ENCODE measurements at places on chromosomes 2 and 18. TPM values are rescaled to one million over a fixed set of nuclear protein-coding genes. Genes with fewer than 3 reads are reported as not detected.

GRCh38 chr2:41932241-41933045, 115.4 kb upstream of the PKDCC start:
- H3K27ac ChIP-seq = peak overlapping the region; percentile 44
- DNase-seq = peak; percentile 80
- peaks cover 74% of the 10 kb centered on the region for H3K4me1 ChIP-seq
- H3K4me3 ChIP-seq = no peak overlapping the region
- no peaks in the 10 kb centered on the region for H3K36me3 ChIP-seq
- no peaks in the 10 kb centered on the region for H3K27me3 ChIP-seq

DNA sequence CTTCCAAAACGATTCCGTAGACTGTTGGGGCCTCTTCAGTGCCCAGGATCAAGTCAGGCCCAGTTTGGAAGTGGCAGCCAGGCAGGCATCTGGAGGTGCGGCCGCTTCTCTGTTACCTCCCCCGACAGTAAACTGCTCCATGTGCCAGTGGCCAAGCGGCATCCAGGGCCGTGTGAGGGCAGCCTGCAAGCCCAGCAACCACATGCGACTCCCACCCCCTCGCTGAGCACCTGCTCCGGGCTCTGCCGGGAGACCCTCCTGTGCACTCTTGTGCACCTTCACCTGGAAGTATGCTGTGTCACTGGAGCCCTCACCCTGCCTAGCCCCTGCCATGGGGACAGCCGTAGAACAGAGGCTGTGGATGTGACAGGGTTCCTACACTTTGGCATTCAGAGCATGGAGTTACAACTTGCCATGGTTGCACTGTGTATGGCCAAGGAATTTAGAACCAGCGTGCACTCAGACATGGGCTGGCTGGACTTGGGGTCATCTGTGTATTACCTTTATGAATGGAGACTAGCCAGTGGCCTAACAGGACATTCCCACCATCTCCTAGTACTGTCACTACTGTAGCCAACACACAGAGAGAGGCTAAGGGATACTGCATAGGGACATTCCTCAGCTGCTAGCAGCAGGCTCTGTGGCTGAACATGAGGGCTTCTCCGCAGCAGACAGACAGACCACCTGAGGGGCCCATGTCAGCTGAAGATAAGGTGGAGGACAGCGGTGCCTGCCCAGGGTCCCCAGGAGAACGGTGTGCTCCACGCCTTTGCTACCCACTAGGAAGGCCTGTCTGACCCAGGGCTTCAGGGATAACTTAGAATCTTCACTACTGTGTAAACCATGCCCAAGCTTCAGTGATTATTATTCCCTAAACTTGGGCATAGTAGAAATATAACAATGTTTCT, 25.0 kb upstream of the FAHD2A start:
- no peaks in the 10 kb centered on the region for H3K36me3 ChIP-seq
- no peaks in the 10 kb centered on the region for H3K27me3 ChIP-seq
- H3K27ac ChIP-seq = no peak overlapping the region
- peak; percentile 9 for DNase-seq

- H3K36me3 ChIP-seq = no peaks in the 10 kb centered on the region
- no peak for DNase-seq
- H3K27ac ChIP-seq = no peak overlapping the region
- no peaks in the 10 kb centered on the region for H3K27me3 ChIP-seq
- H3K4me1 ChIP-seq = no peaks in the 10 kb centered on the region
These were observed 1233.6 kb upstream of the TMEFF2 start for GRCh38 chr2:193428336-193428818.

- H3K4me3 ChIP-seq = no peak overlapping the region
- peaks cover 8% of the 10 kb centered on the region for H3K4me1 ChIP-seq
- H3K27me3 ChIP-seq = no peaks in the 10 kb centered on the region
These were observed 53.4 kb upstream of the STK17B start for GRCh38 chr2:196224756-196225155.

DNA sequence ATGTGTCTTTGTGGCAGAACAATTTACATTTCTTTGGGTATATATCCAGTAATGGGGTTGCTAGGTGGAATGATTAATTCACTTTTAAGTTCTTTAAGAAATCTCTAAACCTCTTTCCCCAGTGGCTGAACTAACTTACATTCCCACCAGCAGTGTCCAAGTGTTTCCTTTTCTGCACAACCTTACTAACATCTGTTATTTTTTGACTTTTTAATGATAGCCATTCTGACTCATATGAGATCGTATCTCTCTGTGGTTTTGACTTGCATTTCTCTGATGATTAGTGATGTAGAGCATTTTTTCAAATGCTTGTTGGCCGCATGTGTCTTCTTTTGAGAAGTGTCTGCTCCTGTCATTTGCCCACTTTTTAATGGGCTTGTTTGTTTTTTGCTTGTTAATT, 43.1 kb upstream of the PTH2R start:
- H3K4me1 ChIP-seq = no peaks in the 10 kb centered on the region
- no peak overlapping the region for H3K4me3 ChIP-seq
- no peak overlapping the region for H3K27ac ChIP-seq

DNA sequence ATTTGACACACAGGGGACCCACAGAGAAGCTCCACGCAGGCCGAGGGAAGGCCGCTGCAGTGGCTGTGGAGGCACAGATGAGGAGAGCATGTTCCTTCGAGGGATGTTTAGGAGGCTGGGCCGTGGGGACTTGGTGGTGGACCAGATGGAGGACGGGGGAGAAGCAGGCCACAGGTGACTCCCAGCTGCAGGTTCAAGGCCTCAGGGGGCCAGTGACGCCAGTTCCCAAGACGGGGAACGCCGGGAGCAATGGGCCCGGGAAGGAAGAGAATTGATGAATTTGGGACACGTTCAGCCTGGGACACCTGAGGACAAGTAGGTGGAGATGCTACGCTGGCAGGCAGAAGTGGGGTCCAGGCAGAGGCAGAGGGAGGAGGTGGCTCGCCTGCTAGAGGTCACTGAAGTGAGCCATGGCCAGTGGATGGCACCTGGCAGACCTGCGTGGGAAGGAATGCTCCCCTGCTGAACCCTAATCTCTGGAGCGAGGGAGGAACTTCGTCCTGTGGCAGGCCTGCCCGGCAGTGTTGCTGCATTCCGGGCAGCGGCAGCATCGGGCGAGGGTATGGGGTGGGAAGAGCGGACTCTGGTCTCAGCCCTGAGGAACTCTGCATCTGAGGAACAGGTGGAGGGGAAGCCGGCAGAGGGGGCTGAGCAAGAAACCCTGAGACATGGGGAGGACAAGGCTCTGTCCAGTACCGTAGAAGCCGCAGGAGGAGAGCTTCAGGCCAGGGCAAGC, 25.2 kb upstream of the HPCAL1 start:
- no peaks in the 10 kb centered on the region for H3K27me3 ChIP-seq
- peak overlapping the region; percentile 50 for H3K27ac ChIP-seq
- H3K4me3 ChIP-seq = no peak overlapping the region
- no peaks in the 10 kb centered on the region for H3K36me3 ChIP-seq
- no peak for DNase-seq

DNA sequence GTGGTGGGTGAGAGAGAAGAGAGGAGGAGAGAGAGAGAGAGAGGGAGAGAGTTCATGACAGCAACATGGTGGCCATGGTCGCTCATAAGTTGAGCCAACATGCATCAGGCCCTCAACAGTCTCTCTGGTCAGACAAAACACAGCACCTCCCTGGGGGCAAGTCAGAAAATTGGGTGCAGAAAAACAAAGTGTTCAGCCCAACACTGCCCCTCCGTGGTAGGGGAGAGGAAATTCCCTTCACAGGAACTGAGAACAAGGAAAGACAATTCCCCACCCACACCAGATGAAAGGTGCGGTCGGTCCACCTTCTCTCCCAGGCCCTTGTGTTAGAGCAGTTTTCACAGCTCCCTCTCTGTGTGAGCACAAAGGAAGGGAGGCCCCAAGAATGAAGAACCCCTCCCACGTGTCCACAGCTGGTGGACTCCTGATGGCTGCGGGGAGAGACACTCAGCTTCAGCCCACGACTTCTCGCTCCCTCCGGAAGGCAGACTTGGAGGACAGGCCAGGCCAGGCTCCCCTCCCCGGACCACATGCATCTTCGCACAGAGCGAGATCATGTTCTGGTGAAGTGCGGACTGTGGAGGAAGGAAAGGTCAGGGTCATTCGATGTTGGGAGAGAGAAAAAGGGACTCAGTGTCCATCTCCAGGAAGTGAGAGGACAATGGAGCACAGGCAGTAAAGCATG, 181.7 kb downstream of the ANAPC1 start:
- no peaks in the 10 kb centered on the region for H3K27me3 ChIP-seq
- H3K4me1 ChIP-seq = peaks cover 4% of the 10 kb centered on the region
- no peaks in the 10 kb centered on the region for H3K36me3 ChIP-seq

DNA sequence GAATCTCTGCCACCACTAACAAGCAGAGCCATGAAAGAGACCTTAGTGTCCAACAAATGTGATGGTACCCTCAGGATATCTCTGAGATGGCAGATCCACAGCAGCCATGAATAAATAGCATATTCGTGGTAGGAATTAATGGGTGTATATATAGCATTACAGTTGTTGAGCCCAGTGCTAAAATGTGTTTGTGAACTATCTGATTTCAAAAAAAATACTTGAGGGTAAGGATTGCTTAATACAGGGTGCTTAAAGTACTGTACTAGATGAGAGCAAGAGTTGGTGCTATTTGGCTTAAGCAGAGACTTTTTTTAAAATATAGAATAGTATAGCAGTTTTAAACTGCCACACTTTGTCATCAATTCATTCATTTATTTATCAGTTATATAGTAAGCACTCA, 101.5 kb upstream of the GALNT5 start:
- H3K27ac ChIP-seq = no peak overlapping the region
- no peak for DNase-seq
- no peaks in the 10 kb centered on the region for H3K4me1 ChIP-seq
- H3K36me3 ChIP-seq = no peaks in the 10 kb centered on the region
- no peak overlapping the region for H3K4me3 ChIP-seq

GRCh38 chr2:198641161-198641560, 816.6 kb downstream of the SATB2 start:
- no peaks in the 10 kb centered on the region for H3K36me3 ChIP-seq
- no peak for DNase-seq
- no peaks in the 10 kb centered on the region for H3K27me3 ChIP-seq
- no peak overlapping the region for H3K4me3 ChIP-seq
- no peaks in the 10 kb centered on the region for H3K4me1 ChIP-seq

- H3K4me3 ChIP-seq = peak overlapping the region; percentile 41
- DNase-seq = peak; percentile 79
- no peaks in the 10 kb centered on the region for H3K36me3 ChIP-seq
- no peak overlapping the region for H3K27ac ChIP-seq
- no peaks in the 10 kb centered on the region for H3K4me1 ChIP-seq
- no peaks in the 10 kb centered on the region for H3K27me3 ChIP-seq
These were observed 28.2 kb upstream of the BCL11A start for GRCh38 chr2:60581433-60582282.

- no peak overlapping the region for H3K4me3 ChIP-seq
- no peaks in the 10 kb centered on the region for H3K27me3 ChIP-seq
- no peak for DNase-seq
- no peaks in the 10 kb centered on the region for H3K4me1 ChIP-seq
- H3K27ac ChIP-seq = no peak overlapping the region
These were observed 230.0 kb downstream of the ACTR3 start for GRCh38 chr2:114119862-114120261.

DNA sequence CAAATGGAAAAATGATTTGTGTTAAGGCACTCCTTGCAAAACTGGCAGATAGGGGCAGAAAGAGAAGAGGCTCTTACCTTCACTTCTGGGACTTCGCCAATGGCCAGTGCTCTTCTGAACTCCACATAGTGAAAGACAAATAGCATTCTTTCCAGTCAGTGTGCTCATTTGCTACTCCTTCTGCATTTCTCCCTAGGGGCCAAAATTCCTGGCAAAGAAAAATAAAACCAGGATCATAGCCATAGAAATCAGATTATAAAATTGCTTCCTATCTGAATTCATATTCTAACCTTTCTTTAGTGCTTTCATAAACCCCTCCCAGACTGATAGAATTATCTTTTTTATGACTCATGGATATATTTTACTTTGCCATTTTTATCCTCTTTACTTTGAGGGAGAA, 56.9 kb upstream of the PELI1 start:
- H3K4me3 ChIP-seq = no peak overlapping the region
- no peaks in the 10 kb centered on the region for H3K36me3 ChIP-seq
- peaks cover 17% of the 10 kb centered on the region for H3K4me1 ChIP-seq
- DNase-seq = no peak

- H3K4me3 ChIP-seq = no peak overlapping the region
- no peaks in the 10 kb centered on the region for H3K27me3 ChIP-seq
- H3K4me1 ChIP-seq = no peaks in the 10 kb centered on the region
- H3K36me3 ChIP-seq = no peaks in the 10 kb centered on the region
These were observed 194.1 kb downstream of the MIB1 start for GRCh38 chr18:21934766-21935015.

GRCh38 chr2:157788201-157788600, 87.9 kb downstream of the ACVR1 start:
- no peak overlapping the region for H3K4me3 ChIP-seq
- no peaks in the 10 kb centered on the region for H3K27me3 ChIP-seq
- H3K4me1 ChIP-seq = peaks cover 6% of the 10 kb centered on the region
- H3K27ac ChIP-seq = no peak overlapping the region
- no peaks in the 10 kb centered on the region for H3K36me3 ChIP-seq

DNA sequence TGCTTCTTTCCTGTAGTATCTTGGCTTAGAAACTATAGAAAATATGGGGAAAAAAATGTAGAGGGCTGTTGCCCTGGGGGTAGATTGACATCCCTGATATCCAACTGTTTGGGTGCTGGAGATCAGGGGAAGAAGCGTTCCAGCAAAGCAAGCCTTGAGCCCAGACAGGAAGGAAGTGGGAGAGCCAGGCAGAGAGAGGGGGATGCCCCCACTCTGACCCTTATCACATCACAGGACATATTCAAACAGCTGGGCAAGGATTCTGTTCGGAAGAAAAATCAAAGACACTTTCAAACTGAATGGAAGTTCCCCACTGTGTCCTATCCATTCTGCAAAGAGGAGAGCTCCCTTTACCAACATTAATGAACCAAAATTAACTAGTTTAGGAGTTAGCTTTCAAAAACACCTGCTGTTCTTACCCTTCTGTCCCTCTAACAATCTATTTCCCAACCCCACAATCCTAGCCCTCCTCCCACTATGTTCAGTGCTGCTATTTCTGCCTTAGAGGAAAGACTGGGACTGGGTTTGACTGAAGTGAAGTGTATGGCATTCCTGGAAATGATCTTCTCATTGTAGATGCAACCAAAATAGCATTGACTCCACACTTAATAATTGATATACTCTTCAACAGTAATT, 16.9 kb upstream of the KCNG3 start:
- H3K36me3 ChIP-seq = no peaks in the 10 kb centered on the region
- H3K4me3 ChIP-seq = no peak overlapping the region
- H3K27me3 ChIP-seq = no peaks in the 10 kb centered on the region
- H3K4me1 ChIP-seq = peaks cover 9% of the 10 kb centered on the region

Gene MROH2A
- 10.7 TPM for total RNA-seq

Gene PCARE
- 1.0 TPM for total RNA-seq

Gene RTTN
- total RNA-seq = 67.0 TPM

Gene HADHB
- total RNA-seq = 142 TPM

Gene GAL3ST2
- 4.3 TPM for total RNA-seq

Gene ZFAND2B
- 41.3 TPM for total RNA-seq

Gene SLC4A3
- 31.3 TPM for total RNA-seq

Gene CAB39
- total RNA-seq = 76.1 TPM
